Brain microvascular endothelial cell (primary cell): ENCODE measurements at places on chromosomes 1 and 21.

DNA sequence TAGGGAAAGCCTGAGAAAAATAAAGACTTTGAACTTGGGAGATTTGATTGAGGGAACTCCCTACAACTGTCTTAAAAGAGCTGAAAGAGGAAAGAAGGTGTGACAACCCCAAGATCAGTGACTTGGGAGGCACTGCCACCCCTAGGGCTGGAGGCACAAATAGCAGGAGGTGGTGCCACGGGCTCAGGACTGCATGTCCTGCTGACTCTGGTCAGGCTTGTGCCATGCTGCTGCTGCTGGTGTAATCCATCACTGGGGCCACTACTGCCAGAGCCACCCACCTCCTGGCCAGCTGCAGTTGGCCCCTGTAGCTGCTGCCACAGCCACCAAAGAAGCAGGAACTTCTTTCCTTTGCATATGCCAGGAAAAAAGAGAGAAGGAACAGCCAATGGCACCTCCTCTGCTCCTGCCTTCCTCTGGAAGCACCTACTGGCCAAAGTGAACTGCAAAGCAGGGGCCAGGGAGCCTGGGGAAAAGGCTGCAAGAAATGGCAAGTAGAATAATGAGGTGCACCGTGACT, 730.3 kb downstream of the PTPRU start:
- DNase-seq, result no peak

GRCh38 chr1:59072583-59072947, 224.3 kb upstream of the FGGY start:
- DNase-seq, result no peak

DNA sequence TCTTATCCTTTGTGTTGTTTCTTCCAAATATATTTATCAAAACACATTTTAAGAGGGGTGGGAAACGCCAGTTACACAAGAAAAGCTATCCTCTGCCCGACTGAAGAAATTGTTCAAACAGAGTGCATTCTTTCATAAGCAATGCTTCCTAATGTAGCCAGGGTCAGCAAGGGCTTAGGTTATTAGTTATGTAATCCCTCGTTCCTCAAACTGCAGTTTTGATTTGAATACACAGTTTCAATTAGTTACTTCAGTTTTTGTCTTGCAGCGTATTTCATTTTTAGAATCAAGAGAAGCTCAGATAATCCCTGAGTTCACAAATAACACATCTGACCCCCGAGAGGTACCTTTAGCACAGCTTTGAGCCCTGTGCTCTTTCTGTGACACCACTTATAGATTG, 141.7 kb upstream of the NRIP1 start:
- no peak for DNase-seq

DNA sequence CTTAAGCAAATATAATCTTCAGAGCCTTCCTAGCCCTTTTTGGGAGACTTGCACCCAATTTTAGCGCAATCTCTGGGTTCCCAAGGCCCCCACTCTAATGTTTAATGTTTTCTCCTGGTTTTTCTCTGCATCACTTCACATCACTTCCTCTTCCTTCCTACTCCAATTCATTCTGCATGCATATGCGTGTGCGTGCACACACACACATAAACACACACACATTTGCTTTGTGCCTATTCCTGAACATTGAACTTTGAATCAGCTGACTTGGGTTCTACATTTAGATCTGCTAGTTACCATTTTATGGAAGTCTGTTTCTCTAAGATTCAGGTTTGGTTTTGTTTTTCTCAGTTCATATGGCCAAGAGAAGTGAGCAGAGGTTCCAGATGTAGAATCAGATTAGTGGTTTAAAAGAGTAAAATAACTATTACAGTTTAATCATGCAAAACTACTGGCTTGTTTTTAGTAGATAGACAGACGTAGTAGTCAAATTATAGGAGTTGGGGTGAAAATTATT, 7.4 kb upstream of the EDEM3 start:
- no peak for DNase-seq

DNA sequence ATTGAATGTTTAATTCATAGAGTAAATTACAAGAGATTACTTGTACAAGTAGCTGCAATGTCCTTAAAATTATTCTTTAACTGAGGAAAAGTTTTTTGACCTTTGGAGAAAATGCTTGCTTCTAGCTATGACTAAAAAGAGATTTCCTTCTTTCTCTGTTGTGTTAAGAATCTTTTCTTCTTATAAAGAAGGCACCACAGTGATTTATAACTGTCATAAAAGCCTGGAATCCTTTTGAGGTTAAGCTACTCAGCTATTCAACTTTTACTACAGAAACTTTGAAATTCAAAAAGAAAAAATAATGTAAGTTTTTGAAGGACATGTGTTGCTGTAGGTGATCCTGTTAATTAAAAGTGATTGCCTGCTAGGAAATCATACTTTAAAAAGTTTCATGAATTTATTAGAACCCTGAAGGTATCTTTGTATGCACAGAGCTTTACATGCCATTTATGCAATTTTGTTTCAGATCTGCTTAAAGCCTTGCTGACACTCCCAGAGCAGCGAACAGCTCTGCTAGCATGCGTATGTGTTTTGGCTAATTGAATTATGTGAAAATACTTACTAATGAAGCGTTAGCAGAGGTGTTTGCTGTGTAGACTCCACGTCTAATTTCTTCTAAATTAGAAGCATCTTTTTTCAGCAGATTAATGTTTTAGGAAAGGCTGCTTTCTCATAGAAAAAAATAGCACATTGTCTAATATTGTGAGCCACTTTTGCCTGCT, 94.7 kb upstream of the SMYD2 start:
- DNase-seq, result no peak

DNA sequence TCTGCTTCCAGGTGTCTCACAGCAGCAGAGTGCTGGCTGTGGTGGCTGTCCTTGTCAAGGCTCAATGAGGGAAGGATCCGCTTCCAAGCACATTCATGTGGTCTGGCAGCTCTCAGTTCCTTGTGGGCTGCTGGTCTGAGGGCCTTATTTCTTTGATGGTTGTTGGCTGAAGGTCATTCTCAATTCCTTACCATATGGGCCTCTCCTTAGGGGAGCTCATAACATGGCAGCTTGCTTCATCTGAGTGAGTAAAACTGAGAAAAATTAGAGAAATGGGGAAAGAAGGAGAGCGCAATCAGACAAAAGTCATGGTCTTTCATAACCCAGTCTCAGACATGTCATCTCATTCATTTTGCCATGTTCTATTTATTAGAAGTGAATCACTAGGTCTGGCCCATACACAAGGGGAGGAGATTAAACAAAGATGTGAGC, 81.7 kb upstream of the TSPAN2 start:
- DNase-seq, result no peak

DNA sequence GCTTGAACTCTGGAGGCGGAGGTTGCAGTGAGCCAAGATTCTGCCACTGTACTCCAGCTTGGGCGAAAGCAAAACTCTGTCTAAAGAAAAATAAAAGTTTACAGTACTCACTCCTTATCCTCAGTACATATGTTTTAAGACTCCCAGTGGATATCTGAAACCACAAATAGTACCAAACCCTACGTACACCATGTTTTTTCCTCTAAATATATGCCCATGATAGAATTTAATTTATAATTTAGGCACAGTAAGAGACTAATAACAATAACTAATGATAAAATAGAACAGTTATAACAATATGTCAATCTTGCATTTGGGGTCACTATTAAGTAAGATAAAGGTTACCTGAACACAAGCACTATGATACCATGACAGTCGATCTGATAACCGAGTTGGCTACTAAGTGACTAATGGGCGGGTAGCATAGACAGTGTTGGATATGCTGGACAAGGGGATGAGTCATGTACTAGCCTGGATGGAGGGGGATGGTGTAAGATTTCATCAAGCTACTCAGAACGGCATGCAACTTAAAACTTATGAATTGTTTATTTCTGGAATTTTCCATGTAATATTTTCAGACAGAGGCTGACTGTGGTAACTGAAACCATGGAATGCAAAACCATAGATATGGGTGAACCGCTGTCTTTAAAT, 43.7 kb downstream of the ST7L start:
- DNase-seq, result peak; percentile 96

- peak; percentile 42 for DNase-seq
Observed at GRCh38 chr1:14924455-14925331, 228.9 kb upstream of the TMEM51 start.

DNA sequence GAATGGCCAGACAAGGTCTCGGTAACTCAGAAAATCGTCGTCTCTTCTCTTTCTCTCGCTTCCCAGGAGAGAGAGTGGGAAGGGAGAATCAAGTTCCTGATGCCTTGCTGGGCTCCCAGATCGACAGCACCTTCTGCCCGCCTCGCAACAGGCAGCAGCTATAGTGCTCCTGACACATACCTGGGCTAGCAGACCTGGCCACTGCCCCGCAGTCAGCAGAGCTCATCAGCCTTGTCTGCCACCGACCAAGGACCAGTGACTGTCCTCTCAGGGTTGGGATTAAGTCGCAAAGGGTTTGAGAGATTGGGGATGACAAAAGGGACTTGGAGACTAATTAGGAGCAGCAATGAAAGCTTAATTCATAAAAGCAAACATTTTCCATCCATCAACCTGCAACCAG, 4.1 kb downstream of the RUNX3 start:
- no peak for DNase-seq

DNA sequence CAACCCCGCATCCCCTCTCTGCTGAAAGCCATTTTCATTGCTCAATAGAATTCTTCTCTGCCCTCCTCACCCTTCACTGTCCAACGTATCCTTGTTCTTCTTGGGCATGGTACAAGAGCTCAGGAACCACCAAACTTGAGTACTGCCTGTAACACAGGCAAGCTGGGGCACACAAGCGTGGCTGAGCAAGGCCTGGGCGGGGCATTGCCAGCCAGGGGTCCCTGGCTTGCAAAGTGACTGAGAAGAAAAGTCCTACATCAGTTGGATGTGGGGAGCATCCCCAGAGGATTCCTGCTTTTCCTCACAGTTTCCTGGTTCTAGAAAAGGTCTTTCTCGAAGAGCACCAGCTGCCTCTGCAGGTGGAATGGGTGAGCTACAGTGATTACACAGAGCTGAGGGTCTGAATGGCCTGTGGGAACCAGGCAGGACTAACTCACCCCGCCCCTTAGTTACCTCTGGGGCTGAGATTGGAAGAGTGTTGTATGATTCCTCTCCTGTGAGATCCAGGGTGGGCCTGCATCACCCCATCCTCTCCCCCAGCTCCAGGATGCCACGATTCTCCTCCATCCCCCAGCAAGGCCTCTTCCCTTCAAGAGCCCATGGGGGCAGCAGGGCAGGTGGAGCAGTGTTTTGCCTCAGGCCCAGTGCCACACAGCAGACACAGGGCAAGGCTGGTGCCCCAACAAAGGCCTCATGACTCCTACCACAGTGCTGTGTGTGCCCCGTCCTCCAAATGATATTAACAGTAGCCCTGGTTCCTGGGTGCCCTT, 121.9 kb downstream of the MATN1 start:
- DNase-seq, result no peak

DNA sequence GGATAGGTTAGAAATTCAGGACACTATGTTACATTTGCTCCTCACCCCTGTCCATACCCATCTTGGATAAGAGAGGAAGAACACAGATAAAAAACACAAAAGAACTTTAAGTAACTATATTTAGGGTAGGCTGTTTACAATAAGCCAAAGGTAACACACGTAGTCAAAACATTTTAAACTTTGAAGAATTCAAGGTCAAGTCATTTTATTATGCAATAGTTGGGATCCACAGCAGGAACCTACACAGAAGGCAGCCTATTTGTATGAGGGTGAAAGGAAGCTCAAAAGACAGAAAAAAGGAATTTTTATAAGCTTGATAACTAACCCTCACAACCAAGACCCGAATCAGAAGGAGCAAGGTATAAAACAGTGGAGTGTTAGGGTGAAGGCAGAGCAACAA, 89.6 kb downstream of the ZSWIM5 start:
- no peak for DNase-seq

DNA sequence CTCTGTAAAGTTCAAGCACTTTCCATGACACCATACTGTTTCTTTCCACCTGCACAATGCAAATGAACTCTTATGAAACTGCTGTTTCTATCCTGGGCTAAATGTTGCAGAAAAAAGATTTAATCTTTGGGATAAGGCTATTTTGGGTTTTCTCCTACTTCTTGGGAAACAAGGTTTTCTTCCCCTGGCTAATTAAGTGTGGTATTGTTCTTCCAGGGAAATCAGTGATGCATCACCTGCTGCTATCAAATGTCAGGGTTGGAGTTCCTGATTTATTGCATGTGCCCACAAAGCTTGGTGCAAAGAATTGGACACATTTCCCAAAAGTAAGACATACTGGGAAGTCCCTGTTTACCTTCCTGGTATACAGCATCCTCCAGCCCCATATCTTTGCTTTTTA, 6.0 kb upstream of the RGS4 start:
- no peak for DNase-seq

- no peak for DNase-seq
Observed at GRCh38 chr1:98500324-98500723, 161.2 kb upstream of the SNX7 start.

- no peak for DNase-seq
Observed at GRCh38 chr1:200336901-200337391, 72.9 kb downstream of the ZNF281 start.

DNA sequence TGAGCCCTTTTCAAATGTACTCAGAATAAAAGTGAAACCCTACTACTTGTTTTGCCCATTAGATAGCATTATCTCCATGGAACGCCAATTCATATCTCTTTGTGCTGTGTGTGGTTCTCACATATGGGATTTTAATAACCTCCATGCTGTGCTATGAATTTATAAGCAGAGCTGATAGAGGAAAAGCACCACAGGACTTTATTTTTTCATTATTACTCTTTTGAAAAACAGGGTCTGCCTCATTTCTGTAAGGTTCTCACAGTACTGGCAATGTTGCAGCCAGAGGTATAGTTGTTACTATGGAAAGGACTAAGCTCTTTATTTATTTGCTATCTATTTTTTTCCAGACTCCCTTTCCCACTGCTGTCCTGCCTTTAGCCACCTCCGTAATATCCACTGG, 313.7 kb downstream of the ST6GALNAC3 start:
- no peak for DNase-seq

DNA sequence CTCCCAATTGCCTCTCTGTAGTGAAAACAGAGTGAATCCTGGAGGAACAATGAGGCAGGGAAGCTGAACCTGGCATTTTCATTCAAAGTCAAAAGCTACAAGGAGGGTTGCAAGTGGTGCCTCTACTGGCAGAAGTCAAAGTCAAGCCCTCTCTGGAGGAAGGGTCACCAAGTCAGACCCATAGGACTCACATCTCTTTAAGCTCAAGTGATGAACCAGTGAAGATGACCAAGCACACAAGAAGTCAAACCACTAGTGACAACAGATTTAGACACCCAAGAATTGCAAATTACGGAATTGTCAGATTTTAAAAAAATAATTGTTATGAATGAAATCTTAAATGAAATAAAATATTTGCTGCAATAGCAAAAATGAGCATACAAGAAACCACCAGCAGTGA, 81.1 kb upstream of the ATP1B1 start:
- no peak for DNase-seq

DNA sequence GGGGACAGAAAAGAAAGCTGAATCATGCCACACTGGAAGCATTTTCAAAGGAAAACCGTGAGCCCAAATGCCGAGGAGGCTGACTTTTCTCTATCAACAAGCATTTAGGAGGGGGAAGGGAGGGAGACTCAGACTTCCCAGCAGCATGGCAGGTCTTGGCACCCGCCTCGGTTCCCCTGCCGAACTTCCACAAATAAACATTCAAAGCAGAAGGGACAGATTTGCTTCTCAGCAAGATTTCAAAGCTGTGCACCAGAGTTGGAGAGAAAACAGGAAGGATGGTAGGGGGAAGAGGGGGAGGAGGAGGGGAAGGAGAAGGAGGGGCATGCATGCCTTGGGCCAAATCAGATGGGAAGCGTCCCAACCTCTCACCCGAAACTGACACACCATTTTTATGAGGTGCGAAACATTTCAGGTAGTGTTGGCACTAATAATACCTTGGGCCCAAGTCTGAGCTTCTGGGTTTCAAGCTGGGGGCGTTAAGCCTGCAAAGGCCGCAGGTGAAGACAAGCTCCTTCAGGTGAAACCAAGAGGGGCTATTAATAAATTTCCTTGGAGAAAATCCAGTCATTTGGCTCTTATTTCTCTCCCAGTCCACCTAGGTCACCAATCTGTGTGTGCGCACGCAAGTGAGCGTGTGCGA, 26.4 kb downstream of the ABCA4 start:
- DNase-seq, result peak; percentile 68
